T-helper 2 cell (primary cell): ENCODE measurements at places on chromosomes 1 and 21.

DNA sequence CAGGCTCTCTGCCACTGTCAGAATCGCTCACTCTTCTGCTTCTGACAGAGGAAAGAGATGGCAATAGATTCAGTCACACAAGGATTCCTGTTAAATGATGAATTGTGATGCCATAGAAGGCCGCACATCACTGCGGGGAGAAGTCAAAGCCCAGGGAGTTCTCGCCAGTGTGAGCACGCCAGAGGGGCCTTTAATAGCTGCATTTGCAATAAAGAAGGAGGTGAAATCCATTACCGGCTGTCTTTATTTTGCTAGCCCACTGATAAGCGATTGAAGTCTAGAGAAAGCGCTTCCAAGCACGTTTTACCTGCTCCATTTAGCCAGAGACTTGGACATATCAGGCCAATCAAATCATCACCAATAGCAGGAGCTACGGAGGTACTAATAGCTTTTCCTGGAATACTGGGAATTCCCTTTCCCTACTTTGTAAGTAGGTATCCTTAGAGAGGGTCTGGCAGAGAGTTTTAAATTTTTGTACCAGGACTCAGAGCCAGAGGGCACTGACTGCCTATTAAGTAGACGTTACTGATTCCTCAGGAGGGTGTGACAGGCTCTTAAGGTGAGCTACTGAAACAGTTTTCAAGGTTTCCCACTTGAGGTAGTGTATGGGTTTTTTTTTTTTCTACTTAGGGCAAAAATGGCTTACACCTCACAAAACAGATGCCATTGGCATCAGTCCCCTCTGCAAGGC, 10.2 kb upstream of the TARBP1 start:
- no peak for DNase-seq

DNA sequence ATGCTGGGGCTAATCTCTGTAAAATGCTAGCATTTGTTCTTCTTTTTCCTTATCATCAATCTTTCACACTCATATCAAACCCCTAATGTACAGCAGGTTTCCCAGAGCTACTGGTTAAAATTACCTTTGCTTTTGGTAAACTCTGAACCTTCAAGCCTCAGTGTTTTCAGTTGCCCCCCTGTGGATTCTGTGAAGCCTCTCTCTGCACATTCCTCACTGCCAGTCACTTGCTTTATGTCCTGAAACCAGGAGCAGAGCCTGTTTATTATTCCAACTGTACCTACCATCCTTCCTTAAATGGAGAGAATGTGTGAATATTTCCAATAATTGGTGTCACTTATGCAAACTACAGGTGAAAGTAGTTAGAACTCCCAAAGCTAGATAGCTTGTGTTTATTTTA, 134.2 kb downstream of the NEK7 start:
- DNase-seq: no peak

- no peak for DNase-seq
These were observed 35.4 kb upstream of the HEATR1 start for GRCh38 chr1:236639686-236640085.

GRCh38 chr1:40887012-40887378, 24.8 kb upstream of the CITED4 start:
- no peak for DNase-seq

DNA sequence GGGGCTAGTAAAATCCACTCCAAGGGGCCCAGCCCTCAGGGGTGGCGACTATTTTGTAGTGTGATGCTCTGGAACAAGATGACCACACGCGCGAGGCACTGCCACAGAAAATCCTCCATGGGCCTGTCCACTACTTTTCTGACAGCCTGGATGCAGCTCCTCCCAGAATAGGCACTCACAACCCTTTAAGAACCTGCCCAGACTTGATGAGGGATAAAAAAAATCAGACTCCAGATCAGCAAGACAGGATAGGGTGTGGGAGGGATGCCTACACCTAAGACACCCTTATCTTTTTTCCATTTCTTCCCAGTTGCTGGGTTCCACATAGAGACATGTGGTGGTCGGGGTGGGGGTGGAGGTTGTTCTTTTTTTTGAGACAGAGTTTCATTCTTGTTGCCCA, 33.5 kb downstream of the PCAT6 start:
- no peak for DNase-seq

DNA sequence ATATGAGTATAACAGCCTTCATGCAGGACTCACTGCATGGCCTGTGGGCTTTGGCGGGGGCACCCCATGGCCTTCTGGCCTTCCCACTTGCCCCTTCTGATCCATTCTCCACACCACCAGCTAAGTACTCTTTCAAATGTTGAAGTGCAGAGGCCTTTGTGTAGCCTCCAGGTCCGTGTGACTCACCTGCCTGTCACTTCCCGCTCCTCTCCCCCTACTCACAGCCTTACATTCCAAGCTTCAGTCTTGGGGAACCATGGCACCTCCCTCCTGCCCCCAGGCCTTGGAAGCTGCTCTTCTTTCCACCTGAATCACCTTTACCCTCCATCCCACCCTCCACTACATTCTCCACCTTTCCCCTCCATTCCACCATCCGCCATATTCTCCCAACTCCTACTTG, 69.6 kb downstream of the PGM1 start:
- no peak for DNase-seq

DNA sequence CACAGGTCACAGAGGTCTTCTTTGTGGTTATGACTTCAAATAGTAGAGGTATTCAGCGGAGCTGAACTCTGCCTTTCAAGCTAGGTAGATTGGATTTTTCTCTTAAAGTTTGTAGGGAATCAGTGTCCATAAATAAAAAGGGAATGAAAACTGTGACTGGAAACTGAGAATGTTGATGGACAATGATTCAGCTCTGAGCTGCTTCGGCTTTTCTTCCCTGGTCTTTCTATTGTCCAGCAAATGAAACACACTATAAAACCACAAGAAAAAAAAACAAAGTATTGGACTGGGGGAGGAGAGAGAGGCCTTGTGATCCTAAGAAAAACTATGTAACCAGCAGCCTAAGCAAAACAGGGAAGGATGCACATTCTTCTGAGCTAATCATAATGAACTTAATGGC, 11.1 kb downstream of the TNNI3K start:
- DNase-seq: no peak

DNA sequence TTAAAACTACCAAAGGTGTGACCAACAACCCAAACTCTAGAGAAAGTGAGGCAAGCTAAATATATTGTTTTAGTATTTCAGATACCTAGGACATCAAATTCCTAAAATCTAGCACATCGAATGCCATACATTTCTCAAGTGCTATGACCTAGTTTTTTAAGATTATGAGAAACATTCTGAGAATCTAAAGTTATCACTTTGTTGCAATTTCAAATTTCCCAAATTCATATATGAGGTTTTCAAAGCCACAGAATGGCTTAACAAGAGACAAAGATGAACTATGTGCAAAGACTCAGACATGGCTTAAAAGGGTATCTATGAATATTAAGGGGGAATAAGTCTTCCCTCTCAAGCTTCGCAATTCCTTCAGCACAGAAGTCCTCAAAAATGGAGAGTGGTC, 6.8 kb downstream of the SCYL3 start:
- no peak for DNase-seq

- DNase-seq: no peak
These were observed 164.3 kb downstream of the MIS18A start for GRCh38 chr21:32114419-32115035.

DNA sequence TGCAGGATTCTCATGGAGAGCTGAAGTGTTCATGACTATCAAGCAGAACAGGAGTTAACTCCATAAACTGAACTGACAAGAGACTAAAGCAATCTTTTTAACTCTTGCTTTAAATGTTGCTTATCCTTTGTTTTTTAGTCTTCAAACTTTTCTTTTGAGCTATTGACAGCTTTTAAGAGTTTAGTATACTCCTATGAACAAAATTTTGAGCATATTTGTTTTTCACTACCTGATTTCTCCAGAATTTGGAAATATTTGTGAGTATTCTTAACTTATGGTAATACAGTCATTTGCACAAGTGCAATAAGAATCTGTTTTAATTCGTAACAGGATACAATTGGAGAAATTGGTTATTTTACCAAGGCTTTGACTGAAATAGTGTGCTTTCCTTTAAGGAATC, 7.2 kb downstream of the DNAI4 start:
- DNase-seq: no peak

DNA sequence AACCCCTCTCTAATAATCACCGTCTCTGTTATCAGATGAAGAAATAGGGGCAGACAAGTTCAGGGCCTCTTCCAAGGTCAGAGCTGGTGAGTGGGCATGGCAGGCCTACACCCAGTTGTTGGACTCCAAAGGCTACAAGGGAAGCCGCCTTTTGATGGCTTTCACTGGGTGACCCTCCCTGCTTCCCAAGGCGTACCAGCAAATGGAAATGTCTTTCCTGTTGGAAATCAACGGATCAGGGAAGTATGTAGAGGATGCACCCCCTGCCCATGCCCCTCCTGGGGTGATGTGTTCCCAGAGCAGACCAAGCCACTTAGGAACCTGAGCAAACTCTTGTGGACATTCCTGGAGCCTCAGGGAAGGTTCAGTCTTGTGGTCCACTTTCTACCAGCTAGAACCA, 47.4 kb downstream of the LGR6 start:
- DNase-seq: no peak

DNA sequence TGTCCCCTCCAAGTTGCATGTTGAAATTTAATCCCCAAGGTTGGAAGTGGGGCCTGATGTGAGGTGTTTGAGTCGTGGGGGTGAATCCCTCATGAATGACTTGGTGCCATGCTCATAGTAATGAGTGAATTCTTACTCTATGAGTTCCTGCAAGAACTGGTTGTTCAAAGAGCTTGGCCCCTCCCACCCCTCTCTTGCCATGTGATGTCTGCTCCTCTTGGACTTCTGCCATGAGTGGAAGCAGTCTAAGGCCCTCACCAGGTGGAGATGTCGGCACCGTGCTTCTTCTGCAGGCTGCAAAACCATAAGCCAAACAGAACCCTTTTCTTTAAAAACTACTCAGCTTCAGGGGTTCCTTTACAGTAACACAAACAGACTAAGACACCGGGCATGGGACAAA, 14.3 kb downstream of the G0S2 start:
- no peak for DNase-seq

DNA sequence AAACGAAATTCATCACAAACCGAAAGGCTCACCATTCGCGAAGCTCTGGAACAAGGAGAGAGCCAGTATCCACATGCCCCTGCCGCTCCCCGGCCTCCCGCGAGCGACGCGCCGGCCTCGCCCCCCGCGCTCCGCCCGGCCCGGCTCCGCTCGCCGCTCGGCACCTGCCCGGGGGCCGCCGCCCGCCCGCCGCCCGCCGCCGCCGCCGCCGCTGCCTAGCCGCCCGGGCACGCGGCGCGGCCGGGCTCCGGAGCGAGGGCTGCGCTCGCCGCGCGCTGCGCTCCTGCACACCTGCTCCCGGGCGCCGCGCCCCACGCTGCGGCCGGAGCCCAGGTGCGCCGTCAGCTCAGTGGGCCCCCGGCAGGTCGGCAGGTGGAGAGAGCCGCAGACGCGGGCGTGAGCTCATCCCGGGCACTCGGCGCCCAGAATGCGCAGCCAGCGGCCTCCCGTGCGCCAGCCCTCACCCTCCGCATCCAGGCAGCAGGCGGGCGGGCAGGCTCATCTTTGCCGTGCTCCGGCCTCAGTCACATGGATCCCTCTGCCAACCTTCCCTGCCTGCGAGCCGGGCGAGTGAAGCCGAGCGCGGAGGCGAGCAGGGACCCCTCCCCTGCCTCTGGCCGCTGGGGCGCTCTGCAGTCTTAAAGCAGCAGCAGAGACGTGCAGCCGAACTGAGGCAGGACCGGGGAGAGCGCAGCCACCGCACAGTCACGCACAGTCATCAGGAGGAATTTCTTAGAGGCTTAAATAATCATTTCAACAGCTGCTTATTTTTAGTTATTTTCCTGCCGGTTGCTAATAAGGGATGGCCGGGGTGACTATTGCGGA, at the start of gene DSCAM:
Gene DSCAM, minus strand, starts transcription at position 572 of the 825 bp plus-strand sequence. Its CDS starts 497 bp downstream, at position 75.
- DNase-seq: peak; percentile 2

DNA sequence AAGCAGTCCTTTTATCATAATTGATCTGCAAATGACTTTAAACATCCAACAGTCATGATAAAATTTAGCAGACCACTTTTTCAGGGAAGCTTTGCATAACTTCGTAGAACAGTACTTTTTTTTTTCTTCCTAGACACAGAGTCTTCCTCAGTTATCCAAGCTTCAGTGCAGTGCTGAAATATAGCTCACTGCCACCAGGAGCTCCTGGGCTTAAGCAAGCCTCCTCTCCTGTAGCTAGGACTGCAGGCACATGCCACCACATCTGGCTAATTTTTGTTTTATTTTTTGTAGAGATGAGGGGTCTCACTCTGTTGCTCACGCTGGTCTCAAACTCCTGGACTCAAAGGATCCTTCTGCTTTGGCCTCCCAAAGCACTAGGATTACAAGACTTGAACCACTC, 3.8 kb downstream of the F13B start:
- no peak for DNase-seq

- no peak for DNase-seq
These were observed 8.2 kb upstream of the SH2D1B start for GRCh38 chr1:162420120-162420519.

- DNase-seq: no peak
These were observed 68.6 kb downstream of the SPAG17 start for GRCh38 chr1:118116401-118116800.

DNA sequence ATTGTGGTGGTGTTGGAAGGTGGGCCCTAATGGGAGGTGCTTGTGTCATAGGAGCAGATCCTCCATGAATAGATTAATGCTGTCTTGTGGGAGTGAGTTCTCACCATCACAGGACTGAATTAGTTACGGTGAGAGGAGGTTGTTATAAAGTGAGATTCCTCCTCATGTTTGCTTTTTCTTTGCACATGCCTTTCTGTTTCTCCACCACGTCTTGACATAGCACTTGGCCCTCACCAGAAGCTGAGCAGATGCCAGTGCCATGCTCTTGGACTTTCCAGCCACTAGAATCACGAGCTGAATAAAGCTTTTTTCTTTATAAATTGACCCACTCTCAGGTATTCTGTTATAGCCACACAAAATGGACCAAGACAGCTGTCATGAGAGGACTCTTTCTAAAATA, 194.8 kb downstream of the PTPRU start:
- no peak for DNase-seq

DNA sequence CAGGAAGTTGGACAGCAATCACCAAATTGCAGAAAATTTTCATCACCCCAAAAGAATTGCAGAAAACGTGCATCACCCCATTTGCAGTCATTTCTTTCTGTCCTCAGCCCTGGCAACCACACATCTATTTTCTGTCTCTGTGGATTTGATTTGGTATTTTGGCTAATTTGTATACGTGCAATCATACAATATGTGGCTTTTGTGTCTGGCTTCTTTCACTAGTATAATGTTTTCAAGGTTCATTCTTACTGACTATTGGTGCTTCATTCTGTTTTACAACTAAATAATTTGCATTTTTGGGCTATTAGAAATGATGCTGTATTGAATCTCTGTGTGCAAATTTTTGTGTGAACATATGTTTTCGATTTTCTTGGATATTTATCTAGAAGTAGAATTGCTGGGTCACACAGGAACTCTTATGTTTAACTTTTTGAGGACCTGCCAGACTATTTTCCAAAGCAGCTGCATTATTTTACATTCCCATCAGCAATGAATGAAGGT, 24.8 kb upstream of the PRDM2 start:
- DNase-seq: no peak
